ENCODE measurements at places on chromosomes 12 and 14.

GRCh38 chr14:79670811-79671210, 540.5 kb downstream of the DIO2 start:
- DNase-seq = no peak

- peak; percentile 68 for DNase-seq
Observed at GRCh38 chr12:64618953-64619590, 8.8 kb downstream of the RASSF3 start.

DNA sequence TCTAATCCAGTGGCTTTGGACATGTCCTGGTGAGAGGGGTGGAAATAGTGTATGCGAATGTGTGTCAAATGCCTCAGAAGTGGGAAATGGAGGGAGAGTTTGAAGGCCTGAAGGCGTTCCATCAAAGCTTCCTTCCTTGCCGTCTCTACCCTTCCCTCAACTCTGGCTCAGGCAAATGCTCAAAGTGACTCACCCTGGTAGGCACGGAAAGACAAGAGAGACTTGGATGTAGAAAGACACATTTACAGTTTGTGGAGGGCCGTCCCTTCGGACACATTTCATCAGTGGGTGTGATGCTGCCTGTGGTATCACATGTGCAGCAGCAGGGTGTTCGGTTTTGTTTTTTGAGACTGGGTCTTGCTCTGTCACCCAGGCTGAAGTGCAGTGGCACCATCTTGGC, 36.7 kb downstream of the CHST11 start:
- DNase-seq = no peak

DNA sequence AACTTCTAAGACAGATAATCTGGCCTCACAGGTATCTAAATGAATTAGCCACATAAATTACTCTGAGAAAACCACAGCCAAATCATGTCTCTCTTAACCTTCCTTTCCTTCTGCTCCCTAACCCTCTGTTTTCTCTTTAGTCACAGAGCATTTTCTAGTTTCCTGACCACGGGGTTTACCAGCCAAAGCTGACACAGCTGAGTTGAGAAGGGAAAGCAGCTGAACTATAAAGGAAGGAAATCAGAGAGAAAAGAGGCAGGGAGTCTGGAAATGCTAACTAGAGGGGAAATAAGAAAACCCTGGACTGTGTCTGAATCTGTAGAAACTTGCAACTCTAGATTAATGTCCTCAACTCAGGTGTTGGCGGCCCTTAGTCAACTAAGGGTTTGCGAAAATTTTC, 24.4 kb downstream of the ANKS1B start:
- peak; percentile 24 for DNase-seq
